Thyroid gland (tissue), 4 donors: ENCODE measurements at places on chromosomes 16 and 17. TPM values are rescaled to one million over a fixed set of nuclear protein-coding genes. Genes with fewer than 3 reads are reported as not detected.

Gene LPO
- total RNA-seq = not detected

Gene HERPUD1
- total RNA-seq = 366 TPM

Gene CA7
- total RNA-seq = 0.46 TPM

Gene CHST5
- not detected for total RNA-seq

Gene C1QTNF1
- 58.8 TPM for total RNA-seq

Gene CENPN
- 5.8 TPM for total RNA-seq

Gene TAOK1
- total RNA-seq = 63.9 TPM

Gene KRTAP4-4
- total RNA-seq = not detected

Gene ABCA9
- total RNA-seq = 40.2 TPM
